ENCODE measurements at places on chromosomes 7 and 10.

GRCh38 chr10:50416881-50417280 lies 165.6 kb upstream of the ASAH2 start:
- DNase-seq: no peak

DNA sequence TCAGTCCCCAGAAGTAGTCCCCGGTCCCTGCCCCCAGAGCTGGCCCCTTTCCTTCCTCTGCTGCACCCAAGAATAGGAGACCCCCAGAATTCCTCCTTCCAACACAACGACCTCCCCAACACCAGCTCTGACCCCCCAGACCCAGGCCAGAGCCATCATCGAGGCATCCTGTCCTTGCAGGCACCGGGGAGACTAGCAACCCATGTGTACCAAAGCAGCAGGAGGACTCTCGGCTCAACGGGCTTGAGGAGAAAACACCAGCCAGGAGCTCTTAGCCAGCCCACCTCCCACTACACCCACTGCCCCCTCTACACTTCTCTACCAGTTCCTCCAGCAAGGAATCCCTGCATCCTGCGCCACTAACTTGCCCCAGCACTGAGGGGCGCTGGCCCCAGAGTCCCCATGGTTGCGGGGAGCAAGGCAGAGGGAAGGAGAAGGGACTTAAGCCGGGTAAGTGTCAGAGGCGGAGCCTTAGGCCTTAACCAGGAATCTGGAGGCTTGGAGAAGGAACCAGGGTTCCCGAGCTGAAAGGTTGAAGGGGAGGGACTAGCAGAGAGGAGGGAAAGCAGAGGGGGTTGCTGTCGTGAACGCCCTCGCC lies 3.9 kb downstream of the GRID1 start:
- DNase-seq: no peak

- no peak for DNase-seq
These were observed 60.2 kb downstream of the PLPP4 start for GRCh38 chr10:120517196-120517595.

DNA sequence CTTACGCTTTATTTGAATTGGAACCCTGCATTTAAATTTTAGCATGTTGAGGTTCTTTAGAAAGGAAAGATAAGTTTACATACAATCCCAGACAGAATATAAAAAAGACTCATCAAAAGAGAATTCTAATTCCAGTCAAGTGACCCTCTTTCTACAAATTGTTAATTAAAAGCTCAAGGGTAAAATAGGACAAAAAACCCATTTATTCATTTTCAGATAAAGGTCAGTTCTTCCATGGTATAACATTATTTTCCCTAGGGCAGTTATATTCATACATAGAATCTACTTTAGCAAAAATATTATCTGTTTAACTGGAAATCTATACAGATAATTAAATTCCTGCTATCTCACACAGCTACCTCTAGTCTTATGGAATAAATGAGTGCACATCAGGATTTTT lies 137.5 kb upstream of the LAMB4 start:
- no peak for DNase-seq

DNA sequence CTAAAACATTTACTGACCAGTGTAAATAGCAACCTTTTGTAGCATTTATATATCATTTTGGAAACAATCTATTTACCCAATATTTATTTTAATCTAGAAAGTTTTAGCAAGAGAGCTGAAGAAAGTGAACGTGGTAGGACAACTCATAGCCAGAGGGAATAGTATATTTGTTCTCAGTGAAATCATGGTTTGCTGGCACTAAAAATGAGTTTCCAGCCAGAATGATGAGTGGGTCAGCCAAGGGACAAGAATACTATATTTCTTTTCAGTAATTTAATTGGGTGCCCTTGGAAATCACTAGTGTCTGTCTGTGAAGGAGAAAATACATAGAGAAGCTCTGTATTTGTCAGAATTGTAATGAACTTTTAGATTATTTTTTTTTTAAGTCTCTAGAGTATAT lies 74.9 kb downstream of the MINPP1 start:
- DNase-seq: no peak

- DNase-seq: no peak
These were observed 8.9 kb upstream of the ZNF777 start for GRCh38 chr7:149469806-149470205.

DNA sequence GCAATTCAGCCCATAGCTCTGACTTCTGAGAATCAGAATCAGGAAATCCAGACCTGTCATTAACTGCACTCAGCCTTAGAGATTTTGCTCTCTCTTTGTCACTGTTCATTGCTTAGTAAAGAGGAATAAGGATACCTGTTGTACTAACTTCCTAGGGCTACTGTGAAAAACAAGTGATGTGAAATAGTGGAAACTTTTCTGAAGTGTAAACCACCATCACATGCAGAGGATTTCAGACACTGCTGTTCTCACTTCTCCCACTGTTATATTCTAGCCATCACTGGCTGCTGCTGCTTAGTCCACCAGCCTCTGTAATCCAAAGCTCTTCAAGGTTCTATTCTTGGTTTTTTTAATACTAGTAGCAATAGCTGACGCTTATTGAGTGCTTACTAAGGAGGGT lies 129.6 kb upstream of the CCDC6 start:
- DNase-seq: no peak

- peak; percentile 14 for DNase-seq
These were observed 89.6 kb downstream of the PPP1R17 start for GRCh38 chr7:31776616-31777015.

- DNase-seq: no peak
These were observed 961.7 kb downstream of the CNTNAP2 start for GRCh38 chr7:147078312-147078711.

- DNase-seq: no peak
These were observed 80.7 kb downstream of the LHPP start for GRCh38 chr10:124542336-124542735.

- DNase-seq: no peak
These were observed 120.2 kb downstream of the INPP5A start for GRCh38 chr10:132657748-132658147.

DNA sequence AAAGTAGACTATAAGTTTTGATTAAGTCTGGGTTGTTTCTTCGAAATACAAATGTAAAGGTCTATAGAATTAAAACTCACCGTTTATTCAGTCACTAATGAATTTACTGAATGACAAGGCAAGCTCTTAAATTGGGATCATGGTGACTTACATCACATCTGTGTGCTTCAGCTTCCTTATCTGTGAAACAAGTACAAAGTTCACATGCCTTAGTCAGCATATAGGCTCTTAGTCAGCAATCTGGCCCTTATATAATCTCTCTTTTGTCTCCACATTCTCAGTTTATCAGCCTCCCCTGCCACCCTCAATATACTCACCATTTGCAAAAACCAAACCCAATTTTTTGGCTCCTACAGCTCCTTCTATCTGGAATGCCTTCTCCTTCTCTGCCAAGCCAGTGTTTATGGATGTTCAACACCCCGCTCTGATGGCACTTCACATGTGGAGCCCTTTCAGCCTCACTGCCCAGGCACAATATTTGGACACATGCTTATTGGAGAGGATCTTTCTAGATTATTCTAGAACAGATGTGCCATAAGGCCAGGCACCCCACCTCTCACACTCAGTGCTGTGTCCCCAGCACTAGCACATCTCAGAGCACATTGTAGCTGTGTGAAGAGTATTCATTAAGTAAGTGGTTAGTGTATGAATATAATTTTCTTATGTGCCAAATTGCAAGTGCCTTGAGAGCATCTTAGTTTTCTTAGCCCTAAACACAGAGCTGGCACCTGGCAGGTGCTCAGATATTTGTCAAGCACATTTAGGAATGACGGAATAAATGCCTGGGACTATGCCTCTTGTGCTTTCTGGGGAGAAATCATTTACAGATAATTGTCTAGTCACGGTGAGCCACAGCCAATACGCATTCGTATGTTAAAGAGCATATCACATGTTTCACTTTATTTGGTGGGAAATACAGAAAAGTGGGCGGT lies 9.8 kb upstream of the LAMB1 start:
- no peak for DNase-seq

DNA sequence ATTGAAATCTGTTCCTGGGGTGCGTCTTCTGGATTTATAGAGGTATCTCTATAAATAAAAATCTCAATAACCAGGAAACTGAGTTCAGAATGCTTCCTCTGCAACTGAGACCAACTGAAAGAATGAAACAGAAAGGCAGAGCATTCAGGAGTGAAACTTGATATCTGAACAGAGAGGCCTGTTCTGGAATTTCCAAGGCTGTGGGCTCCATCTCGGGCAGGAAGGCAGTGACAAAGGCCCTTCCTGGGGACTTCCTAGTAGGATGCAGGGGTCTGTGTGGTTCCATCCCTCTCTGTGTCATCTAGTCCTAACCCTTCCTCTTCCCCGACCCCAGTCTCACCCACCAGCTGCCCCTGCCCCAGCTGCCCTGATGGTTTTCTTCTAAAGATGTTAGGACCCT lies 52.0 kb downstream of the JCAD start:
- DNase-seq: no peak

- DNase-seq: no peak
These were observed 5.8 kb downstream of the GNB2 start for GRCh38 chr7:100679129-100679926.

GRCh38 chr10:129533281-129533680 lies 66.2 kb downstream of the MGMT start:
- no peak for DNase-seq

DNA sequence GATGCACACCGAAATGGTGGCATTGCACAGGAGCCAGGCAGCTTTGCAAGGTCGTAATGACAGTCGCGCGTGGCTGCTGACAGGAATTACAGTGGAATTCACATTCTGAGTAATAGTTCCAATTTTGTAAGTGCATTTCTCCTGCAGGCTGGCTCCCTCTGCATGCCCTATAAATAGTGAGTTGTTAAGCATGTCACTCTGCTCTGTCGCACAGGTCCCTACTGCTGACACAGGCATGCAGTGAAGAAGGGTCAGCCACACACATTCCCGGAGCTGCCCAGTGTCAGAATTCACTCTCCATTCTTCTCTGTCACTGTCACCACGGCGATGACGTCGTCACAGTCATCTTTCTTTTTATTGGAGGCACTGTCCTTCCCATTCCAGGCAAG lies 49.2 kb upstream of the SHH start:
- no peak for DNase-seq

DNA sequence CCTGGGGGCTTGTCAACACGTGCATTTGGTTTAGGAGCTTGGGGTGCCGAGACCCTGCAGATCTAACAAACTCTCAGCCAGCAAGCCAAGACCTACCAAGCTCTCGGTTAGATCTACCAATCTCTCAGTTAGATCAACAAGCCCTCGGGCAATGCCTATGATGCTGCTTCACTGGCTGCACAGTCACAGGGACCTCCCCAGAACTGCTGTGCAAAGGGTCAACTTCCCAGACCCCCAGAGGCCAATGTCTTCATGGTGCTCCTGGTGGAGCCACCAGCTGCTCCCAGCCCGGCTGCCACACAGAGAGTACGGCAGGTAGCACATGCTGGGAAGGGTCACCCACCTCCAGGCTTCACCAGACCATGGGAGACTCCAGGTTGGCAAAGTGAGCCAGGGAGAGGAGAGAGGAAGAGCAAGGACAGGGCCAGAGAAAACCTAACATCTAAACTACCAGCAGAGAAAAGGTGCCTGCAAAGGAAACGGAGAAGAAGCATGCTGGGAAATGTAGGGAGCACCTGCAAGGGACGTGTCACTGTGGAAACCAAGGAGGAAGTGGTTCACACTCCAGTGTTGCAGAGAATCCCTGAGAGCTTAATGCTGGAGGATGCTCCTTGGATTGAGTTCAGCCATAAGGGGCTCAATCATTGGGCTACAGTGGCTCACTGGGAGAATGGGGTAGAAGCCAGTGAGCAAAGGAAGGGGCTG lies 51.5 kb upstream of the GDF10 start:
- no peak for DNase-seq

GRCh38 chr7:139776486-139777132 lies 1.2 kb downstream of the HIPK2 start:
- peak; percentile 42 for DNase-seq

DNA sequence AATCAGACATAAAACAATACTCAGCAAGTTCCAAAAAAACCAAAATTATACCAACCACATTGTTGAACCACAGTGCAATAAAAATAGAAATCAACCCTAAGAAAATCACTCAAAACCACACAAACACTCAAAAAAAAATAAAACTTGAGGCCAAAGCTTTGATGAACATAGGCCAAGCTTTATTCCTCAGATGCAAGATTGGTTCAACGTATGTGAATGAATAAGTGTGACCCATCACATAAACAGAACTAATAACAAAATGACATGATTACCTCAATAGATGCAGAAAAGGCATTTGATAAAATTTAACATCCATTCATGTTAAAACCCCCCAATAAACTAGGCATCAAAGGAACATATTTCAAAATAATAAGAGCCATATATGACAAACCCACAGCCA lies 506.1 kb upstream of the FZD8 start:
- DNase-seq: no peak

- no peak for DNase-seq
These were observed 274.4 kb downstream of the KIF20B start for GRCh38 chr10:89975771-89976170.

GRCh38 chr10:26488344-26488743 lies 50.2 kb downstream of the APBB1IP start:
- DNase-seq: no peak

GRCh38 chr7:157429001-157429679 lies 92.3 kb downstream of the DNAJB6 start:
- DNase-seq: no peak

DNA sequence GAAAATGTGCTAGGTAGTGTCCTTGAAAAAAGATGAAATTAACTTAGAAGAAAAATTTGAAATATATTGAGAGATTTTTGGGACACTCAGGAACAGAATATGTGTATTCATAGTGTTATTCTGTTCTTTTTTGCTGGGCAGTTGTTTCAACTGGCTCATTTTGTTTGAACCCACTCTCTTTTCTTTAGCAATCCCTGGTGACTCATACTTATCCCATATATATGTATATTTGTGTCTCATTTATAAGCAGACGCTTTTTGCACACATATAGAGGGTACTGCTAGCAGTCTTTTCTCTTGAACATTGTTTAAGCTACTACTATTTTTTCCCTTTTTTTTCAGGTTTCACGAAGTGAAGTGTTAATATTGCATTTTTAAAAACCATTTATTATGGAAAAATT lies 1.9 kb downstream of the EXOC6 start:
- DNase-seq: no peak

DNA sequence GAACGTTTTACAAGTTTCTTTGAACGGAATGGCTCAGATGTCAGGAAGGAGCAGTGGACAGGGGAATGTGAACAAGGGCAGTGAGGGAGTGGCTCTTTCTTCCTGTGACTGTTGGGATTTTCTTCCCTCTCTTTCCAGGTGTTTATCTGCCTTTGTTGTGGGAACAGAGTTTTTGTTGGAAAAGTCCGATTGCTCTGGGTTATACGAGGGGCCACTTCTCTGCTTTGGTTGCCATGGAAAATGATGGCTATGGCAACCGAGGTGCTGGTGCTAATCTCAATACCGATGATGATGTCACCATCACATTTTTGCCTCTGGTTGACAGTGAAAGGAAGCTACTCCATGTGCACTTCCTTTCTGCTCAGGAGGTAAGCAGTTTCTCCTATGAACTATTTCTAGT lies 41.4 kb downstream of the ZRANB1 start:
- no peak for DNase-seq

- peak; percentile 44 for DNase-seq
These were observed 991.7 kb upstream of the KCND2 start for GRCh38 chr7:119281181-119281846.

Measured in neural progenitor cell (in vitro differentiated cells).